ENCODE measurements at places on chromosomes 2 and 18.

GRCh38 chr2:88265352-88266303 is 95.5 kb downstream of the THNSL2 start:
- DNase-seq, result no peak

DNA sequence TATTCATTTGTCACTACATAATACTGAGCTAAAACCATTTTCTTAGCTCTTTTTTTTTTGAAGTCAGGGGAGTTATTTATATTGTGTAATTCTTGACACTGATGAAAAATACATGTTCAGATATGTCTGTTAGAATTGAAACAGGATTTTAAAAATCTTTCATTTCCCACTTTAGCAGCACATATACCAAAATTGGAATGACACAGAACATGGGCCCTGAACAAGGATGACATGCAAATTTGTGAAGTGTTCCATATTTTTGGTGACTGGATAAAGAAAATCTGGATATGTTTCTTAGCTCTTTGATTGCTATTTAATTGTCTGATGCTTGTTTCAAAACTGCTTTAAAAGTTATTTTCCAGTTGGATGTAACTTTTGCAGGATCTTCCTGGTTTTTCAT is 1963.9 kb upstream of the LRRTM1 start:
- DNase-seq, result no peak

- no peak for DNase-seq
Observed at GRCh38 chr2:236112466-236112865, 55.7 kb downstream of the GBX2 start.

DNA sequence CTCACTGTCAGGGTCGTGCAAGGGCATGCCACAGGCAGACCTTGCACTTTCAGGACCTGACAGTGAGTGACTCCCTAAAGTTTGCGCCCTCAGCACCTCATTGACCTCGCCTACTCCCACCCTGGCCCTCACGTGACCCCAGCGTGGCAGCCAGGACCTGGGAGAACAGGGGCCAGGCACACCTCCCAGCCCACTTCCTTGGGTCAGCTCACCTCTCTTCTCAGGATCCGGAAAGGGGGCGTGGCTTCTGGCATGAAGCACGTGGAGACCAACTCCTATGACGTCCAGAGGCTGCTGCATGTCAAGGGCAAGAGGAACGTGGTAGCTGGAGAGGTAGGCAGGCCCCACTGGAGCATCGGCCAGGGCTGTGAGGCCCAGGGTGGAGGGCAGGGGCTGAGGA is 8.8 kb downstream of the VIL1 start:
- DNase-seq, result no peak

GRCh38 chr18:34789768-34790344 is 79.8 kb downstream of the DTNA start:
- DNase-seq, result no peak

GRCh38 chr2:183829931-183830330 is 705.7 kb downstream of the NUP35 start:
- DNase-seq, result no peak

DNA sequence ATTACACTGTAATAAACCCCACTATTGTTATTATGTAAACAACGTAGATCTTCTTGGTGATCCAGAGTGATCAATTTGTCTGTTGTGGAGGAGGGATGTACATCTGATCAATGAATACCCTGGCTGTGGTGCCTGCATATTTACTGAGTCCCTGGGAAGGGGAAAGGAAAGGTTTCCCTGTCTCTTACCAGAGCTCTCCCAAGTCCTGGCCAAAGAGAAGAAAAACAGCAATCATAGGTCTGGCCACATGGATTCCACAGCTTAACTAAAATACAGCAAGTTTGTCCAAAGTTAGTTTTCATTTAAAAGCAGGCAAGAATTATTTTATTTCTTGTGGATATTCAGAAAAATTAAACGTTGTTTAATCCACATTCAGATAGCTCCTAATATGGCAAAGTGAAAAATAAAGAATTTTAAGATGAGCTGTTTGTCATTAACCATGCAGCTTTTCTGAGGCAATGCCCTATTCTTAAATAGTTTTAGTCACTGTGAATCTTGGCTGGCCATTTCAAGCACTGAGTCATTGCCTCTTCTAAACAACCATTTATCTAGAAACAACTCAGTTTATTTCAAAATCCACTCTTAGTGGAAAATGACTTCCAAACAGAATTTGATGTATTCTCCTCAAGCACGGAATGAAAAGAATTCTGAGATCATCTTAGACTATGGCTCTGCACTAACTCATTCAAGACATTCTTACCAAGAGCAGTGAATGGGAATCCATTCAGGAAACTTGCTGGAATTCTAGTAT is 1004.4 kb upstream of the CDH2 start:
- DNase-seq, result no peak

DNA sequence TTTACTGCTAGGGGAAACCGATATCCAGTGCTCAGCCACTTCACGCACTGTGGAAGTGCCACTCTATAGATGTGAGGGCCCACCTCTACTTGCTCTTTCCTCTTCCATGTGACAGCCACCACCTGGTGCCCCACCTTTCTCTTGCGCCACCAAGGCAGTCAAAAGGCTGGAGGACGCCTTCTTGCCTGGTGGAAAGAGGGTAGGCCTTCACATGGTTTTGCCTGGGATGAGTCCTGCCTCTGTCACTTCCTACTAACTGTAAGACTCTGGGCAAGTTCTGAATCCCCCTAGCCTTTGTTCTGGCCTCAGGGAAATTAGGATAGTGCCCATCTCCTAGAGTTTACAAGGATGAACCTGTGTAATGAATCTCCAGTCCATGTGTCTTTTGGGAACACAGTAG is 66.1 kb upstream of the ODC1 start:
- no peak for DNase-seq

DNA sequence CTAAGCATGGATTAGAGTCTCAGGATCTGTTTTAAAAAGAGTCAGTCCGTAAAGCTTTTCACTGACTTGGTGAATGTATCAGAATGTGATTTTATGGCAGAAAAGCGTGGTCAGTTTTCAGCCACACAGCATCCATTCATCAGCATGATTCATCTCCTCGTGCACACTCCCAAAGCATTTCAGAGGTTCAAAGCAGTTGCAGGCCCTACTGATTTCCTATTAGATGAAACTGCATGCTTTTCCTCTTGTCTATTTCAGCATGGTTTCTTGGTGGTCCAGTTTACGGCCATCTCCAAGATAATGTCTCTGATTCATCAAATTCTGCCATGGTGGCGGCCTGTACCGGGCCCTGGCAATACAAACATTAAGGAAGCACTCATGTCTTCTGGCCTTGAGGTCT is 4.8 kb upstream of the PARD6G start:
- no peak for DNase-seq

- no peak for DNase-seq
Observed at GRCh38 chr18:62976227-62976626, 260.9 kb downstream of the PHLPP1 start.

- DNase-seq, result no peak
Observed at GRCh38 chr18:41745166-41746049, 209.6 kb upstream of the PIK3C3 start.

GRCh38 chr18:70299393-70299792 is 10.5 kb downstream of the SOCS6 start:
- no peak for DNase-seq

GRCh38 chr2:64251497-64252250 is 107.5 kb upstream of the PELI1 start:
- no peak for DNase-seq

DNA sequence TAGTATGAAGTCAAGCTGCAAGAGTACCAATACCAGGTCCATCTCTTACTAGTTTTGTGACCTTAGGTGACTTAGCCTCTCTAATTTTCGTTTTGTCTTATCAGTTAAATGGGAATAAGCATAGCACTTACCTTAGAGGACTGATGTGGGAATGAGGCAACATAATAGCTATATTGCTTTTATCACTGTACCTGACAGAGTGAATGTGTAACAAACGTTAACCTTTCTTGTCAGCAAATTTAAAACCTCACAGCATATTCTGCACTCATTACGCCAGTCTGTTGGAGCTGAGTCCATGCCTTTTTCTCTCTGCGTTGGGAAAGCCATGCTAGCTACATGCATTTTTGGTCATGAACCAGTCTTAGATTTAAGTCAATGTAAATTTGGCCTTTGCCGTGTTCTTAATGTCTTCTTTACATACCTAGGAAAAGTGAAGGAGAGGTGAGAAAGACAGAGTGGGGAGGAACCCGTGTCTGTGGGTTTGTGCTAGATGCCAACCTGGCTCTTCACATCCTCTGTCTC is at the start of gene IL36B:
Gene IL36B (minus strand): TSS at position 472 of the 522 bp plus-strand sequence.
- DNase-seq, result no peak

DNA sequence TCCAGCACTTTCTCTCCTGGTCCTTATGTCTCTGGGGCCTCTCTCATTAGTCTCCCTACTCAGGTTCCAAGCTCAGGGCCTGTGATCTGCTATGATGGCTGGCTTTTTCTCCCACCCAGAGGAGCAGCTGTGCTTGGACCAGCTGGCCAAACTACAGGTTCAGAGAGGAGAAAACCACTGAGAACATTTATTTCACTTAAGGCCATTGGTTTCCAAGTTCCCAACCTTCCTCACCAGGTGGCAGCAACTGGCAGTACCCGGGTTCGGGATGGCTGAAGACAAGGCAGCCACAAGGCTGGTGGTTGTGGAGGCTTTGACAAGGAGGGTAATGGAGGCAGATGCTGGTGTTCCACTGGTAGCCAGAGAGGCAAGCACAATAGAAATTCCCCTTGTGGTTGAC is 29.9 kb upstream of the SELENOI start:
- DNase-seq, result no peak

- no peak for DNase-seq
Observed at GRCh38 chr2:150090031-150090430, 397.4 kb downstream of the RND3 start.

DNA sequence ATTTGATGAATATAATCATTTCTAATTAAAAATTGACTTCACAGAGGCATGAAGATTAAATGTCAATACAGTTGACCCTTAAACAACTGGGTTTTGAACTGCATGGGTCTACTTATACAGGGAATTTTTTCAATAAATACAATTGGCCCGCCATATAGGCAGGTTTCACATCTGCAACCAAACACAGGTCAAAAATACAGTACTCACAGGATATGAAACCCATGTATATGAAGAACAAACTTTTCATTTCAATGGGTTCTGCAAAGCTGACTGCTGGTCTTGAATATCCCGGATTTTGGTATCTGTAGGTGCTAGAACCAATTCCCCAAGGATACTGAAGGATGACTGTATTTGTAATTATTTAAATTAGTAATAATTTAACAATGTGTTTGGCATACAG is 555.6 kb downstream of the EPHA4 start:
- DNase-seq, result no peak

DNA sequence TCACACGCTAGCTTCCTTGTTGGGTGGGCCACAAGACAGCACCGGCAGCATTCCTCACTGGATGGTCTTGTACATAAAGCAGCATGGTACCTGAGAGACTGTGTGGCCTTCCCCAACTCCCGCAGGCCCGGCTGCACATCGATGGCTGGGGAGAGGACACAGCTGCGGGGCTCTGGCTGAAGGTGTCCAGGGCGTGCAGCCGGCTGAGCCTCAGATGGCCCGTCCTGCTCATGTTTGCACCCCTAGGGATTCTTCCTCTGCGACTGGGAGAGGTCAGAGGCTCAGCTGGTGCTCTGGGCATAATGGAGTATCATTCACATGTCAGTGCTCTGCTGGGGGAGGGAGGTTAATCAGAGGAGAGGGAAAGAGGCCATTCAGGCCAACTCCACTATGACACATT is 207.9 kb downstream of the SEPTIN10 start:
- DNase-seq, result no peak

- no peak for DNase-seq
Observed at GRCh38 chr2:35410431-35411061, 945.0 kb upstream of the CRIM1 start.

DNA sequence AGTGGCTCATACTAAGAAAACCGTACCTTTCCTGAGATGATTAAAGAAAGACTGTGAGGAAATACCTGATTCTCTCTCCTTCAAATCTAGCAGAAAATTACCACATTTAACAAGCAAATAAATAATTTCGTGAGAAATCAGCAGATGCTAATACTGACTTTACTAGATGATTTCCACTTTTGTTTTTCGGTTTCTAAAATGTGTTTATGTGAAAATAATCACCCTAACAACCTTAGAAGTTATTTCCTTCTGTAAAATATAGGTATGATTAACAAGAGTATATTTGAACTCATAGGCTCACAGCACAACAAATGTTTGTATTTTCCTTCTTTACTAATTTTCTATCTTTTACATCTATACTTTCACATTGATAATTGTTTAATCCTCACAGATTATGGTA is 594.1 kb upstream of the FAM98A start:
- no peak for DNase-seq

DNA sequence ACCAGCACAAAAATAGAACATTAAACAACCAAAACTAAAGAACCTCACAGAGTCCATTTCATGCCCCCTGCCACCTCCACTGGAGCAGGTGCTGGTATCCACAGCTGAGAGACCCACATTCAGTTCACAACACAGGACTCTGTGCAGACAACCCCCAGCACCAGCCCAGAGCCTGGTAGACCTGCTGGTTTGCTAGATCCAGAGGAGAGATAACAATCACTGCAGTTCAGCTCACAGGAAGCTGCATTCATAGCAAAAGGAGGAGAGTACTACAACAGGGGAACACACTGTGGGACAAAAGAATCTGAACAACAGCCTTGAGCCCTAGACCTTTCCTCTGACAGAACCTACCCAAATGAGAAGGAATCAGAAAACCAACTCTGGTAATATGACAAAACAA is 326.7 kb downstream of the METTL4 start:
- DNase-seq, result no peak

DNA sequence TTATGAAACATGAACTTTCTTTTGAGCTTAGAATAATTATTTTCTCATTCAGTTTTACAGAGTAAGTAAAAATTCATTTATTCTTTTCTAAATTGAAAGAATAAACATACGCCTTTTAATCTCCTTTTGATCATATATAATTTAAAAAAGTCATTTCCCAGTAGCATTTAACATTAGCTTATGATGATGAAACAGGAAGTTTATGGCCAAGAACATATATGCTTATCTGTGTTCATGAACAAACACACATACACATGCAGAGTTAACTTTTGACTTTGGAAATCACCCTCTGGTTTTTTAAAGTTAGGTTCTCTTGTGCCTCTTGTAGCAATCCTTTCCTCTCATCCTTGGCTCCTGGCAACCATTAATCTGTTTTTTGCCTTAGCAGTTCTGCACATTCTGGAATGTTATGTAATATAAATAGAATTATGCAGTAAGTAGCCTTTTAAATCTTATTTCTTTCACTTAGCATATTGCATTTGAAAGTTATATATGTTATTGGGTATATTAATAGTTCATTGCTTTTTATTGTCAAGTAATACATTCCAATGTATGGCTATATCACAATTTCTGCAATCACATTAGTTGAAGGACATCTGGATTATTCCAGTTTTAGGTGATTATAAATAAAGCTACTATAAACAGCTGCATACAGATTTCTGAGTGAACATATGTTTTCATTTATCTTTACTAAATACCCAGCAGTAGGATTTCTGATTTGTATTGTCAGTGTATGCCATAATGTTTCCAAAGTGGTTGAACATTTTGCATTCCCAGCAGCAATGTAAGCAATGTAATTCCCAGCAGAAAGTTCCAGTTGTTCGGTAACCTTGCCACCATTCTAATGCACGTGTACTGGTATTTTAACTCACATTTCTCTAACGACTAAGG is 210.3 kb downstream of the ZRANB3 start:
- no peak for DNase-seq

- DNase-seq, result no peak
Observed at GRCh38 chr2:234761910-234762309, 189.9 kb upstream of the SH3BP4 start.

- DNase-seq, result no peak
Observed at GRCh38 chr2:9228781-9229469, 22.3 kb downstream of the ASAP2 start.

- no peak for DNase-seq
Observed at GRCh38 chr2:238974501-238975166, 126.7 kb downstream of the TWIST2 start.
